ENCODE measurements at places on chromosomes 1 and 21.

- no peak for DNase-seq
These were observed 6.3 kb upstream of the SYT6 start for GRCh38 chr1:114159941-114160340.

GRCh38 chr1:22854688-22855565, 117.7 kb downstream of the LACTBL1 start:
- no peak for DNase-seq

DNA sequence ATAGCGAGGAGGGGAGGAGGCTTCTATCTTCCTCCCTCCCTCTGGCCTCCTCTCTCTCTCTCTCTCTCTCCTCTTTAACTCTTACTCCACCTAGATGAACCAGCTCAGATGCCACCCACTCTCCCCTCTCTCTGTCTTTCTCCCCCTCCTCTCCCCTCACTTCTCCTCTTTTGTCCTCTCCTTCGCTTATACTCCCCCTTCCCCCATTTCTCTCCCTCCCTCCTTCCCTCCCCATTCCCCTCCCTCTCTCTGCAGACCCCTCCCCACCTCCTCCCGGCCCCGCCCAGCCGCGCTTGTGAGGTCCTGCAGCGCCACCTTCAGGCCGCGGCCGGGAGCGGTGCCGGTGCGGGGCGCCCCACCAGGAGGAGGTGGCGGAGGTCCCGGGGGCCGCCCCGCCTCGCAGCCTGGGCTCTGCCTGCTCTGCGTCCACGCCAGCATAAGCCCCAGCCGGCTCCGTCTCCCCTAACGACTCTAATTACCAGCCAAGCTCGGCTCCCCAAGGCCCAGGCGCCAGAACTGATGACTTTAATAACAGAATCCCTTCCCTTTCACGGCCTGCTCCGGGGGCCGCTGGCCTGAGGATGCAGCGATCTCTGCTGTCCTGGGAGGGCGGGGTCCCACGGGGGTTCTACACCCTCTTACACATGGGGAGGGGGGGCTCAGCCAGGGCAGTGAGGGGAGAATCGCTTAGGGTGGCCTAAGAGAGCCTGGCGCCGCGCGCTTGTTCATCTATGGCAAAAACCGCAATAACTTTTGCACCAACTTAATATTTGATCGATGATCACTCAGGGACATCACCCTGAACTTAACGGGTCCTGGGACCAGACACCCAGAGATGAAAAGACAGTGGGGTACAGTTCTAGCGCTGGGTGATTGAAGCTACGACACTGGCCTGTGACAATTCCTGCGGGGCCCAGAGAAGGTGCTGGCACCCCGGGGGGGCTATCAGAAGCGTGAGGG, 637.3 kb downstream of the MATN1 start:
- peak; percentile 57 for DNase-seq

DNA sequence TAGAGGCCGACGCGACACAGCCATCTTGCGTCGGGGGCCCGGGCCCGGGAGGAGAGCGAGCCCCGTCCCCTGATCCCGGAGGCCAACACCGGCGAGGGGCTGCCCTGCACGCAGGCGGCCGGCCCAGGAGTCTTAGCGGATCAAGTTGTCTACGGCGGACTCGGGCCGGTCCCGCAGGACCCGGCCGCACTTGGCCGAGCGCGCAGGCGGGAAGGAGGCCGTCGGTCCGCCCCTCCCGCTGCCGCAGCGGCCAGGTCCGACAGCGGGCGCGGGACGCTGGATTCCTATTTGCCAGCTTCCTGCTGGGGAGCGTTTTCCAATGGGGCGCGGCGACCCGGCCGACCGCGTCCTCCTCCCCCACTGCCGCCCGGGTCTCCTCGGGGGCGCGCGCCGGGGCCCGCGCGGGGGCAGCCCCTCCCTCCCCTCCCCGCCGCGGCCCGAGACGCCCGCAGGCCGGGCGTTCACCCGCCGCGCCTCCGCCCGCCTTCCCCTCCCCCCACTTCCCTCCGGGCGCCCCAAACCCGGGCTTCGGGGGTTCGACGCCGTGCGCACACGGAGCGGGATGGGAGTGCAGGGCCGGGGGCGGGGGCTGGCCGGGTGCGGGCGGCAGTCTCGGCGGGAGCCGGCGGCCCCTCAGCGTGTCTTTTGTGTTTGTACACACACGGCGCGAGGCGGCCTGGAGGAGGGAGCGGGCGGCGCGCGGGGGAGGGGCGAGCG, 517 bp upstream of the H3-3A start:
- DNase-seq, result peak; percentile 85

DNA sequence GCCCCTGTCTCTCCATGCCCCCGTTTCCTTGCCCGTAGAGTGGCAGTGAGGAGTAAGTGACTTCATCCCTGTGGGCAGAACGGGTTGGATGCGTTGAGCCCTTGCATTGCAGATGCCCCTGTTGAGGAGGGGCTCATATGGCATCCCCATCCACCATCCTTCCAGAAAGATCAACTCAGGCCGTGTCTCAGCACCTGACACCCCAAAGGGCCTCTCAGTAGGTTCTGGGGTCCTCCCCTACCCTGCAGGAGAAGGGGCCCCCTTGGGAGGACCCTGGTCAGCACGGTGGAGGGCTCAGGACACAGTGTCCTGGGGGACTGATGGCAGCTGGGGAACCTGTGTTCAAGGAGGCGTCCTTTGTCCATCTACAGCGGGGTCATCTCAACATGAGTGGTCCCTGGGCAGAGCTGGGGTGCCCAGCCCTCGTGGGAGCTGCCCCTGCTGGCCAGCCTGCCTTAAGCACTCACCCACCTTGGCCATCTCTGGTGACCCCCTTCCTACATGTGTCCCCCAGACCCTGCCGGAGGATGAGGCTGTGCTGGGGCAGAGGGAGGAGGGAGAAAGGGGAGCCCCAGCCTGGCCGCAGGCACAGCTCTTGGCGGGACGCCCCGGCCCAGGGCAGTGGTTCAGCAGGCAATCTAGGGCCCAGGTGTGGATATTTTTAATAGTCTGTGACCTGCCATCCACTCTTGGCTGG, 48.2 kb upstream of the ACTRT2 start:
- no peak for DNase-seq

All from stimulated activated effector memory CD8-positive, alpha-beta T cell treated with anti-CD3 and anti-CD28 coated beads, Interleukin-12 subunit alpha, Interleukin-12 subunit beta, amount 100 ng/mL, for 72 hours (primary cell).